Left ventricle myocardium superior (tissue), 1 donor: ENCODE measurements at places on chromosomes 11 and 22. TPM values are rescaled to one million over a fixed set of nuclear protein-coding genes. Genes with fewer than 3 reads are reported as not detected.

Gene CLCF1
- total RNA-seq = 0.89 TPM

Gene NXPE4
- not detected for total RNA-seq

Gene PKP3
- 0.84 TPM for total RNA-seq

Gene FOSL1
- 0.32 TPM for total RNA-seq

Gene OR4D5
- total RNA-seq = not detected
